Left colon (tissue), 2 donors: ENCODE measurements at places on chromosomes 16 and 17. TPM values are rescaled to one million over a fixed set of nuclear protein-coding genes. Genes with fewer than 3 reads are reported as not detected.

The TPSG1 gene
- total RNA-seq: 124 TPM

The PIMREG gene
- total RNA-seq: 2.4 TPM

The PRR15L gene
- total RNA-seq: 237 TPM

The ANKRD40CL gene
- total RNA-seq: 63.4 TPM

The CSH2 gene
- not detected for total RNA-seq

The TBX2 gene
- 5.8 TPM for total RNA-seq

The CDK12 gene
- total RNA-seq: 45.0 TPM

The GLIS2 gene
- total RNA-seq: 3.6 TPM

The KRT27 gene
- not detected for total RNA-seq

The KRT33B gene
- total RNA-seq: not detected

The KCNAB3 gene
- 3.1 TPM for total RNA-seq

The USP31 gene
- total RNA-seq: 7.5 TPM

The HP gene
- total RNA-seq: not detected

The C17orf100 gene
- 2.0 TPM for total RNA-seq

The CA5A gene
- total RNA-seq: not detected

The CEP112 gene
- 8.1 TPM for total RNA-seq

The GNGT2 gene
- total RNA-seq: 1.3 TPM

The GGT6 gene
- 232 TPM for total RNA-seq

The G6PC1 gene
- not detected for total RNA-seq

The ATP2A3 gene
- 300 TPM for total RNA-seq

The CENPV gene
- total RNA-seq: 62.3 TPM

The APOH gene
- 0.34 TPM for total RNA-seq

The MINK1 gene
- 205 TPM for total RNA-seq

The NOD2 gene
- 0.98 TPM for total RNA-seq

The HYDIN gene
- total RNA-seq: 0.67 TPM

The TRPV2 gene
- total RNA-seq: 9.2 TPM

The TSC2 gene
- total RNA-seq: 115 TPM

The DLX4 gene
- 0.20 TPM for total RNA-seq

The SEPTIN12 gene
- 0.75 TPM for total RNA-seq

The PIK3R5 gene
- 3.2 TPM for total RNA-seq

The ADAM11 gene
- total RNA-seq: not detected

The C1QL1 gene
- total RNA-seq: 0.58 TPM
